NCI-H187 treated with DMSO at 0.1 percent for 48 hours (cell line): ENCODE measurements at places on chromosomes 4 and X.

- no peak for DNase-seq
These were observed 75.8 kb downstream of the NUDT11 start for GRCh38 chrX:51420610-51421009.

DNA sequence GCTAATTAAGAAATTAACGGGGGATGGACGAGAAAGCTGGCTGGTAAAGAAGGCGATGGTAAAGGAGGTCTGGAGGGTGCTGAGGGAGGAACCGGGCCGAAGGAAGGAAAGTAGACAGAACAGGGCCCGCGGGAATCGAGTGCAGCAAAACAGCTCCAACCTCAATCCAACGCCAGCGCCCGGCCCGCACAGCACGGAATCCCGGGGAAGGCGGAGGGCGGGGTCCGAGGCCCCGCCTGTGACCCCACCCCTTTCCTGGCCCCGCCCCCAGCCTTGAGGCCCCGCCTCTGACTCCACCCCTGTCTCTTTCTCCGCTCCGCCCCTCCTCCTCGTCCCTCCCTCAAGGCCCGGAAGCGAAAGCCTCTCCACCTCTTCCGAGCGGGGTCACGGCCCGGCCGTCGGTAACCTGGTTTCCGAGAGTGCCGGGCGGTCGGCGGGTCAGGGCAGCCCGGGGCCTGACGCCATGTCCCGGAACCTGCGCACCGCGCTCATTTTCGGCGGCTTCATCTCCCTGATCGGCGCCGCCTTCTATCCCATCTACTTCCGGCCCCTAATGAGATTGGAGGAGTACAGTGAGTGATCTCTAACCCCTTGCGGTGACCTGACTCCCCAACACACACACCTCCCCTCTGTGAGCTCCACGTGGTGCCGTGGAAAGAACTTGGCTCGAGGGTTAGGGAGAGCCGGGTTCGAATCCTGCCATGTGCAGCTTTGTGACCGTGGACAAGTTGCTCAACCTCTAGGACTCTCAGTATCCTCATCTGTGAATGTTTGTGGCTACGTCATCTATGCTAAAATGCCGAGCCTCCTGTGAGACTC lies at the start of gene SMIM20:
Gene SMIM20, plus strand, starts transcription at position 370 of the 819 bp plus-strand sequence. Its CDS starts 94 bp downstream, at position 464.
- DNase-seq = peak; percentile 49

GRCh38 chr4:115770046-115770543 lies 656.7 kb upstream of the NDST4 start:
- DNase-seq = no peak

DNA sequence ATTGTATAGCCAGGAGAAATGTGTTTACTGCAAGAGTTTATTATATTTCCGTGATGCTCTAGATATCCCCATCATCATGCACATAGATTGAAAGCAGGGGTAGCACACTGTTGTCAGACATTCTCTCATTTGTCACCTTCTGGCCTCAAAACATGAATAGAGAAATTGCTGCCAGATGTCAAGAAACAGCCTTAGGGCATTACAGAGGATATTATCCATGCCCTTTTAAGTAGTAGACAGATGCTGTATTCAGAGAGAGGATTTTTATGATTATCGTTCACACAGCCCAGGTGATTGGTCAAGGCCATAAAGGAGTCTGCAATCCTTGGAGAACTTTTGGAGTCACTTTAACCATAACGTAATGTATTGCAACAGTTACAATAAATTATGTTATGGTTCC lies 1961.5 kb upstream of the TENM3 start:
- DNase-seq = no peak

DNA sequence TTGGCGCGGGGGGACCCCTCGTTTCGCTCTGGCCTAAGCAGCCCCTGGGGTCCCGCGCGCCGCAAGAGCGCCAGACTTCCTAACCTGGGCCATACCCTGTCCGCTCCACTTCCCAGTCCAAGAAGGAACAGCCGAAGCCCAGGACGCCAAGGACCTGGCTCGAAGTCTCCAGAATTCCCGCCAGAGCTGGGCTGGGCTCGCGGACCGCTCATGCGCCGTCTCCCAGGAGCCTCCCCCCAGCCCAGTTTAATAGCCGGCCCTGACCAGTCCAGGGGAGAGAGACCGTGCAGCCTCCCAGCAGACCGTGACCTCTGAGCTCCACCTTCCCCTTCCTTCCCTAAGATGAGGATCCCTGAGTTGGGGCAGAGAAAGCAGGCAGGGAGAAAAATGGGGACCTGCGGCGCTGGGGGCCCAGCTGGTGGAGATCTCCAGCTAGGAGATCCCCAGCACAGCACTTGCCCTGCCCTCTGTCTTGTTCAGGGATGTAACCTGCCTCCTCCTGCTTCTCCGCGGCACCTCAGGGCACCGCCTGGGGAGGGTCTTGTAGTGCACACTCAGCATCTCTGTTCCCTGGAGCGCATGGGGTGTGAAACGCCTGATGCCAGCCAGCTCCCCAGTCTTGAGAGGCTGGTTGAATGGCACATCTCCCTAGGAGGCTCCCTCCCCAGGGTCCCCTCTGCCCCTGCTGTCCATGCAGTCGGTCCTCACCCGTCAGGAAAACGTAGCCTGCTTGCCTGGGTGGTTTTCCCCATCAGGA lies 1.2 kb upstream of the LETM1 start:
- DNase-seq = no peak

DNA sequence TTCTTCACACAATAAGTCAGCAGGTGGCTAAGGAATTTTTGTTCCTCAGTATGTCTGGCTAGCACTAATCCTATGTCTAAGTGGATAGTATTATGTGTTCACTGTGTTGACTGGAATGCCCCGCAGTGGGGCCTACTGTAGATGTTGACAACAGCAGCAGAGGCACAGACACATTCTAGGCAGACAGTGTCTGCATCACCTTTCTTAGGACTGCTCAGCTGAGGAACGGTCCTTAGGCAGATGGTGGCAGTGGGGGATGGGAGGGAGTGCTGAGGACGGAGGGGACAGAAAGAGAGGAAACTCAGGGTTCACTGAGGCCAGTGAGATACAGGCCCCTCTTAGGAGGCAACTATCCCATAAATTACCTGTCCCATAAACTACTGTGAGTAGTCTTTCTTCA lies 44.6 kb upstream of the LEF1 start:
- no peak for DNase-seq

DNA sequence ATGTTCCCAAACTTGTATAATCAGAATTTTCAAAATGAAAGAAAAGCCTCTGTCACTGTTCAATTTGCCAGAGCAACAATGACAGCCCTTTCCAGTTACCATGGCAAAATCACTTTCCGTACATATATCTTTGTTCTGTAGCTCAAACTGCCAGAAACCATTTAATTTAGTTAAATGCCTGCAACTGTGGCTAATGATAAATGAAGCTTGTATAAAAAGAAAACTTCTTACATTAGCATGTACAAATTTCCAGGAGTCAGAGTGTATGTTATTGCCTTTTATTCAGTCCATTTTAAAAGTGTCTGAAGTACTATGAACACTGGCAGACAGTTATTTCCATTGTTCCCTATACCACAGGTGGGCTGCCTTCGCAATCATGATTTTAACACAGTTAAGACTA lies 30.3 kb downstream of the ARAP2 start:
- DNase-seq = no peak

GRCh38 chrX:4963432-4963831 lies 1250.0 kb upstream of the PRKX start:
- no peak for DNase-seq

DNA sequence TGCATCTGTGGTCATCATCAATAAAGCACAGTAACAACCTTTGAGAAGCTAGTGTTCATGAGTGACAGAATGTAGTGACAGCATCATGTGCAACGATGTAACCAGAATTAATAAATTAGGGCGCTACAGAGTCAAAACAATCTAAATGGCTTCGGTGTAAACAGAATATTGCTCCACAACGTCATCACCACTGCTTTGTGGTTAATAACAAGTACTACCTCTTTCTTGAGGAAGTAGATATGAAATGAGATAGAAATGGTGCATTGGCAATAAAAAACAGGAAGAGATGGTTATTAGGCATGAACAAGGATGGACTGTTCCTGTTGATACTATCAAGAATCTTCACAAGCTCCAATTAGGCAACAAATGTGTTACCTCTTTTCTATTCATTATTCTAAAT lies 8.7 kb upstream of the PDHA2 start:
- no peak for DNase-seq

DNA sequence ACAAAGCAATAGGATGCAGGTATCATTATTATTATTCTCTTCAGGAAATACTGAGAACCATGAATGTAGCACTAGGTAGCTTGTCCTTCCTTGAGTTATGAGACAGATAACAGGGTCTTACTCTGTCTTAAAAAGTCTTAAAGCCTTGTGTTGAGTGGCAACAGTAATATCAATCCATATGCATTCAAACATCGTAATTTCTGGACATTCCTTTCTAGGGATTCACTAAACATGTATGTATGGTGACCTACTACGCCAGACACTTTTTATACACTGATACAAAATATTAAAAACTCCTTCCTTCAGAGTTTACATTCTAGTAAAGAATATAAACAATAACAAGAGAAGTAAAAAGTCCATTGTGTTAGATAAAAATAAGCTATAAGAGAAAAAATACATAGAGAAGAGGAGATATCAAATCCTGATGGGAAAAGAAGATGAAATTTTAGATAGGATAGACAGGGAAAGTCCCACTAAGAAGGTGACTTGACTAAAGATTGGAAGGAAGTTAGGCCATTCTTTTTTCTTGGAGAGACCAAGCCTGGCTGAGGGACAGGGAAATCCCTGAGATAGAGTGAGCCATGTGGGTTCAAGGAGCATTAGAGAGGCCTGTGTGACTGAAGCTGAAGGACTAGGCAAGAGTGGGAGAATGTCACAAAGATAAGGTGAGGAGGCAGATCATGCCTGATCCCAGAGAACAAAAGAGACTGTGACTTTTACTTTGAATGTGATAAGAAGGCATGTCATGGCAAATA lies 5.0 kb upstream of the DDX60L start:
- no peak for DNase-seq

GRCh38 chrX:39603230-39603629 lies 494.5 kb downstream of the BCOR start:
- no peak for DNase-seq

GRCh38 chrX:31353095-31353494 lies 281.3 kb upstream of the FTHL17 start:
- no peak for DNase-seq

DNA sequence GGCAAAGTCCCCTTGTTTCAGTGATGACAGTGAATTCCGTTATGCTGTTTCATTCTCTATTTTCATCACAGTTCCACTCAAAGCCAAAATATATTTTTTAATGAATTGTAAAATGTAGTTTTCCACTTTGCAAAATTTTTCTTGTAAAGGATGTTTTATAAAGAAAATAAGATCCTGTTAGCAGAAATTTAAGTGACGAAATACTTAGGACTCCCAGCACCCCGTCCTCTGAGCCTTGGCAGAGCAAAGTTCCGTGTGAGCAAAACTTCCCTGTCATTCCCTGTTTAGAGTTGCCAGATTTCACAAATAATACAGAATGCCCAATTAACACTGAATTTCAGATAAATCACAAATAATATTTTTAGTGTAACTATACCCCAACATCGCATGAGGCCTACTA lies 81.0 kb upstream of the RBPJ start:
- no peak for DNase-seq

- no peak for DNase-seq
These were observed 280.5 kb upstream of the EDA2R start for GRCh38 chrX:66919280-66919832.

DNA sequence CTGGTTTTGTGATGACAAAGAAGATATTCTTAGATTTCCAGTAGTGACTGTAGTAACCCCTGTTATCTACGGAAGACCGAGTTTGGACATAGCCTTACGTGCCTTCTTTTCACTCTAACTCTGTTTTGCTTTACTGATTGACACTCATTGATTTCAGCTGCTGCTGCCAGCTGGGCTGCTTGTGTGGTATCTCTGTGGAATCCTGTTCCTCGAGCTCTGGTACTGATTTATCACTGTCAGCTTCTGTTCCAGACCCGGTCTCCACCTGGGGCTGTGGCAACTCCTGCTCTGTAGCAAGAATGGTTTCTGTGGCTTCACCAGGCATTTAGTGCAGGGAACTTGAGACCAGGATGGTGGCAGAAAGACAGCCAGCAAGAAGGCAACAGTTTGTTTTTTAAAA lies 24.6 kb upstream of the LAP3 start:
- DNase-seq = no peak

DNA sequence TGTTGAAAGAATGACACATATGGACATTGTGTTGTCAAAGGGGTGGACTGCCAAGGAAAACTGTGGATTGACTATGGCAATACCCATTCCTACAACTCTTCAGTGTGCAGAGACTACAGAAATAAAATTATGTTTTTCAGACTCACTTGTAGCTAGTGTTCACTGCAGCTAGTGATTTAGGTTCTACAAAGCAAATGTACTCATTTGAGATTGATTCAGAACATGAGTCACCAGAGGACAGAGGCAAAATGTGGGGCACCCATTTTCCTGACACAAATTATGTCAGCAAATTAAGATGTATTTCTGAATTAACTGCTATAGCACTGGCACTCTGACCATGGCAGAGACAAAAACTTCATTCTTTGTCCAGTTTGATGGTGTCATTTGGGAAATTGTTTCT lies 40.7 kb downstream of the SPCS3 start:
- no peak for DNase-seq

DNA sequence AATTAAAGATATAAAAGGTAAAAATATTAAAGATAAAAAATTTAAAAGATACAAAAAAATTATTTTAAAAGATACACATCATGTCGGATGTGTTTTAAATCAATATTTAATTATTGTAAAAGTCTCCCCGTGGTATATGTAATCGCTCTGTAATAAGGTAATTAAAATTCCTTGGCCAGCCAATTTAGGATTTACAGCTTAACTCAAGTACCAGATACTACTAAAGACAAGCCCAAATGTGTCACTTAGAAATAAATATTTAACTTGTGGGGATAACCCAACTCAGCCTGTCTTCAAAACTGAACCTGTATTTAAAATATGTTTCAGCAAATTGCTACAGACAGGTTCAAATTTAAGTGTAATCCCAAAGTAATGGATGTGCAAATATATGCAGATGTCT lies 56.0 kb downstream of the GPR82 start:
- DNase-seq = no peak

DNA sequence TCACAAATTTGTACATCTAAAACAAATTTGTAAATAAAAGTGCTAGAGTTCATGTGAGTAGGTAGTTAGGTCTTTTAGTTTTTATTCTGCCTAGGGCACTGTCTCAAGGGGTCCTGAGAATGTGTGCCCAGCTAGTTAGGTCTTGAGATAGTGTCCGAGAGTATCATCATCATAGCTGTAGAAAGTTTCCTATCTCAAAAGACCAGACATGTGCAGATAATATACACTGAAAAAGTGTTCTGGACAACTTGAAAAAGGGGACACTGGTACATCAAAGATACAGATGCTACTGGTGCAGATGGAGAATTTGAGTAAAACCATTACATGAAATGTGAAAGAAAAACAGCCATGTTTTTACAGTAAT lies 1.8 kb upstream of the ZCCHC4 start:
- no peak for DNase-seq

GRCh38 chrX:108361316-108361715 lies 76.9 kb downstream of the COL4A6 start:
- no peak for DNase-seq
